ENCODE measurements at places on chromosomes 11 and 22. TPM values are rescaled to one million over a fixed set of nuclear protein-coding genes. Genes with fewer than 3 reads are reported as not detected.

- DNase-seq, result no peak
Observed at GRCh38 chr22:24386937-24387471, 40.4 kb upstream of the ADORA2A start.

DNA sequence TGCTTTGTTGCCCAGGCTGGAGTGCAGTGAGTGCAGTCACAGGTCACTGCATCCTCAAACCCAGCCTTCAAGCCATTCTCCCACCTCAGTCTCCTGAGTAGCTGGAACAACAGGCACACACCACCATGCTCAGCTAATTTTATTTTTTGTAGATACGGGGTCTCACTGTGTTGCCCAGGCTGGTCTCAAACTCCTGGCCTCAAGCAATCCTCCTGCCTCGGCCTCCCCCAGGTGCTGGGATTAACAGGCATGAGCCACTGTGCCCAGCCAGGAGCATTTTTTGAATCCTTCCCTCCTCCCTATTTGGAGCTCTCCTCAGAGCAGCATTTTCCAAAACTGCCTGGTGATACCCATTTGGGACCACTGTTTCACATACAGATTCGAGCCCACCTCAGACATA, 77.2 kb downstream of the NCAPD3 start:
- DNase-seq, result no peak

DNA sequence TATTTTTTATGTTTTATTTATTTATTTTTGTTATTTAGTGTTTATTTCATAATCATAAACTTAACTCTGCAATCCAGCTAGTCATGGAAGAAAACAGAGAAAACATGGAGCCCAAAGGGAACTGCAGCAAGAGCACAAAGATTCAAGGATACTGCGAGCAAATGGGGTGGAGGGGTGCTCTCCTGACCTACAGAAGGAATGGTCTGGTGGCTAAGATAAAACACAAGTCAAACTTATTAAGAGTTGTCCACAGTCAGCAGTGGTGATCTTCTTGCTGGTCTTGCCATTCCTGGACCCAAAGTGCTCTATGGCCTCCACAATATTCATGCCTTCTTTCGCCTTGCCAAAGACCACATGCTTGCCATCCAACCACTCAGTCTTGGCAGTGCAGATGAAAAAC, 36.7 kb downstream of the STIM1 start:
- DNase-seq, result no peak

DNA sequence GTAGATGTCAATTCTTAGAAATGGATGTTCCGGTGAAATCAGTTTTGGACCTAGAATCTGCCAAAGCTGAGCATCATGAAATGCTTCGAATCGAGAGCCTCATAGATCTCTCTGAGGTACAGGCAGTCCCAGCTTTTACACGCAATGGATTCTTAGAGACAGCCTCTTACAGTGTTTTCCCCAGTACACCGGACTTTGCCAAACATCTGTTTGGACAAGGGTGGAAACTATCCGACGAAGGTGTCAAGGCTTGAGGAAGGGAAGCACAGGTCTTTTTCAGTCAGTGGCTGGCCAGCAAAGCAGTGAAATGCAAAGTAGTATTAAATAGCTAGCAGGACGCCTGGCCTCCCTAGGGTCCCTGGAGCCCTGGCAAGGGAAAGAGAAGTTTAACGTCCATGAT, 4.9 kb downstream of the GRK3 start:
- no peak for DNase-seq

OR52E8 gene
- not detected for total RNA-seq

MFNG gene
- 56.4 TPM for total RNA-seq

PRMT3 gene
- total RNA-seq, result 18.5 TPM
